Tibial nerve (tissue), 4 donors: ENCODE measurements at places on chromosomes 7 and 10.

GRCh38 chr7:69654381-69654780 is 56.1 kb downstream of the AUTS2 start:
- peaks cover 34% of the 10 kb centered on the region for H3K4me1 ChIP-seq
- H3K36me3 ChIP-seq, result no peaks in the 10 kb centered on the region
- H3K27ac ChIP-seq, result no peak overlapping the region
- H3K27me3 ChIP-seq, result no peaks in the 10 kb centered on the region

DNA sequence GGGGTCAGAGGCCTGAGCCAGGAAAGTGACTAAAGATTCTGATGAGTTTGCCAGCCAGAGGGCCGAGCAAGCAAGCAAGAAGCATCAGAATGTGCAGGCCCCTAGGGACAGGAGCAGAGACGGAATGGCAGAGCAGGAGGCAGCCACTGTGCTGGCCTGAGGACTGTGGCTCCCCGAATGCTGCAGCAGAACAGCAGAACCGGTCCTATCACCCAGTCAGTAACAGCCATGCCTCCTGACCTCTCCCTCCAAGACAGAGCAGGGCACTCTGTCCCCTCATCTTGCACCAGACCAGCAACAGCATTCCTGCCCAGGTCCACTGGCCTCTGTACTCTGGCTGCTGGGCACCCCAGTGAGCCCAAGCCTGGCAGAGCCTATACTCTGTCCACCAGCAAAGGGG is 85.9 kb downstream of the ARHGAP22 start:
- H3K4me1 ChIP-seq, result no peaks in the 10 kb centered on the region
- no peaks in the 10 kb centered on the region for H3K36me3 ChIP-seq
- DNase-seq, result no peak
- no peak overlapping the region for H3K27ac ChIP-seq
- H3K27me3 ChIP-seq, result no peaks in the 10 kb centered on the region
- H3K4me3 ChIP-seq, result no peak overlapping the region

DNA sequence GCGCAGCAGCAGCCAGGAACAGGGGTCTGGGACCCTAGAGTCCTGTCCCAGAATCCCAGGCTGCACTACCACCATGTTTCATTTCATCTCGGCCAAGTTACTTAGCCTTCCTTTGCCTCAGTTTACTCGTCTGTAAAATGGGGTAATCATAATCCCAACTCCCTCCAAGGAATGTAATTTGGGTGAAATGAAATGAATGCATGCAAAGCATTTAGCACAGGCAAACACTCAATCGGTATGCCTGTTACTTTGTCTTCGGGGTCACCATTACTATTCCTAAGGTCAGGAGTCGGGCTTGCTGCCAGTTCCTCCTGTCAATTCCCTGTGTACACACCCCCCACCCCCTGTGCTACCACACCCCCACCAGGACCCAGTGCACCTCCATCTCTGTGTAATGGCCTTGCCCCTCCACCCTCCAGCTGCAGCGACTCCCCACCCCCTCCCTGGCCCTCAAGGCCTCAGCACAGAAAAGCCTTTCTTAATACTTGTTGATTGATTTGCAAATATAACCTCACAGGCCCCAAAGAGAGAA is 1.7 kb downstream of the TNS3 start:
- DNase-seq, result no peak
- no peaks in the 10 kb centered on the region for H3K36me3 ChIP-seq
- H3K4me3 ChIP-seq, result peak overlapping the region; percentile 97
- H3K27me3 ChIP-seq, result no peaks in the 10 kb centered on the region
- H3K4me1 ChIP-seq, result peaks cover 46% of the 10 kb centered on the region

GRCh38 chr7:40059057-40059456 is 75.4 kb downstream of the MPLKIP start:
- H3K36me3 ChIP-seq, result no peaks in the 10 kb centered on the region
- no peak overlapping the region for H3K4me3 ChIP-seq
- no peak overlapping the region for H3K27ac ChIP-seq
- DNase-seq, result no peak
- no peaks in the 10 kb centered on the region for H3K27me3 ChIP-seq

- H3K4me1 ChIP-seq, result peaks cover 9% of the 10 kb centered on the region
- H3K36me3 ChIP-seq, result no peaks in the 10 kb centered on the region
- no peaks in the 10 kb centered on the region for H3K27me3 ChIP-seq
- no peak for DNase-seq
- no peak overlapping the region for H3K4me3 ChIP-seq
Observed at GRCh38 chr7:128172963-128173362, 68.1 kb upstream of the LEP start.

- no peaks in the 10 kb centered on the region for H3K27me3 ChIP-seq
- no peak overlapping the region for H3K4me3 ChIP-seq
- no peak for DNase-seq
- no peaks in the 10 kb centered on the region for H3K4me1 ChIP-seq
- no peaks in the 10 kb centered on the region for H3K36me3 ChIP-seq
Observed at GRCh38 chr10:78164702-78165101, 131.0 kb downstream of the RPS24 start.

DNA sequence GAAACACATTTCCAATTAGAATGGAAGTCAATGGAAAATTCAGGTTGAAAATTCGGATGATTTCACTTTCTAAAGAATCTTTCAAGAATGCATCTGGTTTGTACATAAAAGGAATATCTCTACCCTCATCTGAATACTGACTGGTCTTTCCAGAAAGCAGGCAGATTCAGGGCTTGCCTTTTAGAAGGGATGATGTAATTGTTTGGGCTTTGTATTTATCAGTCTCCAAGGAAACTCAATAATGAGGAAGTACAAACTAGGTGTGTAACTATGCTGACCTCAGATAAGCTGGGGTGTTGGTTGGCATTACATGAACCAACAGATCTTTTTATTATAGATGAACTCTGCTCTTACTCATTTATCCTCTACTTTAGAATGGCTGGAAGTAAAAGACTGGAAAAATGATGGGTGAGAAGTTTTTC is 24.1 kb downstream of the PDLIM1 start:
- no peak overlapping the region for H3K4me3 ChIP-seq
- peak overlapping the region; percentile 10 for H3K27ac ChIP-seq
- H3K4me1 ChIP-seq, result peaks cover 8% of the 10 kb centered on the region
- H3K27me3 ChIP-seq, result no peaks in the 10 kb centered on the region

- H3K4me1 ChIP-seq, result no peaks in the 10 kb centered on the region
- no peaks in the 10 kb centered on the region for H3K36me3 ChIP-seq
- no peak overlapping the region for H3K4me3 ChIP-seq
- no peaks in the 10 kb centered on the region for H3K27me3 ChIP-seq
- no peak overlapping the region for H3K27ac ChIP-seq
Observed at GRCh38 chr10:14658331-14659127, 116.2 kb downstream of the FAM107B start.

GRCh38 chr10:20105236-20105635 is 289.0 kb downstream of the PLXDC2 start:
- H3K4me1 ChIP-seq, result no peaks in the 10 kb centered on the region
- H3K36me3 ChIP-seq, result no peaks in the 10 kb centered on the region
- H3K4me3 ChIP-seq, result no peak overlapping the region
- no peak overlapping the region for H3K27ac ChIP-seq
- no peaks in the 10 kb centered on the region for H3K27me3 ChIP-seq
- DNase-seq, result no peak

DNA sequence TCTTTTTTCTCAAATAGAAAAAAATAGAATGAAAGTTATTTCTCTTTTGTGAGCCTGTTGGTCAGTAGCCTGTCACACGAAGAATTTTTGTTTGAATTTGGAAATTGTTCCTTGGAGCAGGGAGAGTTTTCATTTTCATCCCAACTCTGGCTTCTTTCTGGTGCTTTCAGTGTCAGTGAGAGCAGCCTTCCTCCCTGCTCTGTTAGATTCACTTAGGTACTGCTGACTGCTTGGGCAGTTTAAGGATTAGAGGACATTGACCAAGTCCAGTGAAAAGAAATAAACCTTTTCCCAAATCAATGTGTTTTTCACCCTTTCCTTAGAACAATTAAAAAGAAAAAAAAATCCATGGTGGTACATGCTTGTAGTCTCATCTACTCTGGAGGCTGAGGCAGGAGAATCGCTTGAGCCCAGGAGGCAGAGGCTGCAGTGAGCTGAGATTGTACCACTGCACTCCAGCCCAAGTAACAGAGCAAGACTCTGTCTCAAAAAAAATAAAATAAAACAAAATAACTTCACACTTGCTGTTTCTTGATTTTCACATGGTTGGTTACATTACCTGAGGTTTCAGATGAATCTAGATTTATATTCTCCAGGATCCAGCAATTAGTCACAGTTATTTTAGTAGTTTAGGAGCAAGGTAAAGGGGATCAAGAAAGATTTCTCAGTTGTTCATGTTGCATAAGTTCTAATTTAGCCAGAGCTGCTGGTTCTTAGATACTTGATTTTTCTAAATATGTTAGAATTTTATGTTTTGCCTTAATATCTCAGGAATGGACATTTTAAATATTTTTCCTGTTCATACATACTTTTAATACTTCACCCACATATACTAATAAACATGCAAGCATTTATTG is 63.1 kb downstream of the ZNRF2 start:
- H3K36me3 ChIP-seq, result no peaks in the 10 kb centered on the region
- H3K4me3 ChIP-seq, result no peak overlapping the region
- no peak for DNase-seq
- peaks cover 46% of the 10 kb centered on the region for H3K4me1 ChIP-seq

DNA sequence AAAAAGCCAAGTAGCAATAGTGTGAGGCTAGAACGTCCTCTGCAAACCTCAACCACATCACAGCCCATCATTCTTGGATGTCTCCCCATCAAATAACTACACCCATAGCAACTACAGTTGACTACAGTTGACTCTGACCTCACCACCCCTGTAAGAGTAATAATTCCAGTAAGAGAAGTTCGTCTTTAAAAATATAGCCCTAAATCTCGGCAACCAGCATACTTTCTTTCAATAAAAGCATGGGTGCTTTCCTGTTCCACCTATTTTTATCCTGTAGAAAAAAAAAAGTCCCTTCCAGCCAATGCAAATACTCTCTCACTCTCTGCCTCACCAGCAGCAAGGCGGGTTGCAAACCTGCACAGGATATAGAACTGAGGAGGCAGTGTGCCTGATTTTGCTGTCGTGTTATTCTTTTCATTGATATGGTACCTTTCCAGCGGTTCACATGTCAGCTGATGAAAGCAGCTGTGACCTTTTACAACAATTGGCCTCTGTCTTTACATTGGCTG is 187.5 kb upstream of the NFE2L3 start:
- H3K4me1 ChIP-seq, result no peaks in the 10 kb centered on the region
- no peak for DNase-seq
- H3K27me3 ChIP-seq, result peaks cover 8% of the 10 kb centered on the region
- H3K36me3 ChIP-seq, result no peaks in the 10 kb centered on the region
- H3K27ac ChIP-seq, result no peak overlapping the region

- no peaks in the 10 kb centered on the region for H3K4me1 ChIP-seq
- DNase-seq, result no peak
- peaks cover 3% of the 10 kb centered on the region for H3K27me3 ChIP-seq
- no peak overlapping the region for H3K4me3 ChIP-seq
- no peak overlapping the region for H3K27ac ChIP-seq
Observed at GRCh38 chr7:149637911-149638565, 135.3 kb downstream of the ZNF467 start.

DNA sequence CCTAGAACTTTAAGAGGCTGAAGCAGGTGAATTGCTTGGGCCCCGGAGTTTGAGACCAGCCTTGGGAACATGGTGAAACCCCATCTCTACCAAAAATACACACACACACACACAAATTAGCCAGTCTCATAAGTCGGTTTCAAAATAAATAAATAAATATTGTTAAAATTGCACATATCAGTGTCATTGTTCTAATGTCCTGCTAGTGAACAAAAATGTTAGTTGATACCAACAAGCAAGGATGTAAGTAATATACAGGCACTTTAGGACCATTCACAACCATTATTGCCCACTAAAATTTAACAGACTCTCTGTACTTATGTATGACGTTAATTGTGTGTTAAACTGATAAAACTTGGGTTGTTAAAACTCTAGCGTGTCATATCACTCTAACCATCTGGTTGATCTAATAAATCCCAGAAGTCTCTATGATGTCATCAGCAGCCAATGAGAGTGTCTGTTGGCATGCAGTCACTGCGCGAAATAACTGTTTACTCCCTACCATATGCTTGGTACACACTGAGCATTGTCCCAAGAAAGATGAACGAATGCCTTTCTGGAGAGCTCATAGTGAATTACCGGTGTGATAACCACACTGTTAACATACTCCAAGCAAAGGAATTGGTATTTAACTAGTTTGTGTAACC is 30.4 kb upstream of the OTUD1 start:
- no peaks in the 10 kb centered on the region for H3K36me3 ChIP-seq
- no peak for DNase-seq
- H3K27ac ChIP-seq, result no peak overlapping the region
- H3K4me3 ChIP-seq, result no peak overlapping the region
- H3K4me1 ChIP-seq, result no peaks in the 10 kb centered on the region

- no peak overlapping the region for H3K27ac ChIP-seq
- H3K36me3 ChIP-seq, result no peaks in the 10 kb centered on the region
- H3K4me3 ChIP-seq, result no peak overlapping the region
- peaks cover 23% of the 10 kb centered on the region for H3K4me1 ChIP-seq
- H3K27me3 ChIP-seq, result no peaks in the 10 kb centered on the region
- DNase-seq, result no peak
Observed at GRCh38 chr10:110392121-110392520, 87.4 kb upstream of the SMNDC1 start.

- H3K4me1 ChIP-seq, result peaks cover 69% of the 10 kb centered on the region
- H3K27ac ChIP-seq, result peak overlapping the region; percentile 65
- no peaks in the 10 kb centered on the region for H3K36me3 ChIP-seq
- H3K27me3 ChIP-seq, result no peaks in the 10 kb centered on the region
- no peak overlapping the region for H3K4me3 ChIP-seq
- peak; percentile 50 for DNase-seq
Observed at GRCh38 chr7:30470771-30471170, 7.8 kb downstream of the NOD1 start.

GRCh38 chr10:87750001-87750671 is 67.9 kb downstream of the ATAD1 start:
- no peak overlapping the region for H3K4me3 ChIP-seq
- no peak overlapping the region for H3K27ac ChIP-seq
- peaks cover 17% of the 10 kb centered on the region for H3K36me3 ChIP-seq
- no peaks in the 10 kb centered on the region for H3K27me3 ChIP-seq
- no peak for DNase-seq

- H3K36me3 ChIP-seq, result no peaks in the 10 kb centered on the region
- DNase-seq, result no peak
- H3K27ac ChIP-seq, result no peak overlapping the region
- peaks cover 4% of the 10 kb centered on the region for H3K4me1 ChIP-seq
- peaks cover 14% of the 10 kb centered on the region for H3K27me3 ChIP-seq
Observed at GRCh38 chr7:76149847-76150691, 51.6 kb upstream of the SRRM3 start.

DNA sequence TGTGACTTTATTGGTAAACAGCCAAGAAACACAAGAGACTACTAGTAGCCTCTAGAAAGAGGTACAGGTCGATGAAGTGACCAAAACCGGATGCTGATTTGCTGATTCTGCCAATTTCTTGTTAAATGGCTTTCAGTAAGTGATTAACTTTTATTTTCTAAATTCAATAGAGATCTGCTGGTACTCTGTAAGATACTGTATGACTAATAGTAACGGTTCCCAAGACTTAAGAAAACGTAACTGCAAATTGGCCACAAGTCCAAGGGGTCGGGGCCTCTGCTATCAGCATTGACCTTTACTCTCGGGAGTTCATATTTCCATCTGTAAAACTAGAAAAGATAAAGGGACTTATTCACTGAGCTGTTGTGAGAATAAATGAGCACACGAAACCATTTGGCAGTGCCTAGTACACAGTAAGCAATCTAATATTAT is 1.4 kb downstream of the FAM3C start:
- no peaks in the 10 kb centered on the region for H3K36me3 ChIP-seq
- no peak overlapping the region for H3K27ac ChIP-seq
- H3K4me1 ChIP-seq, result no peaks in the 10 kb centered on the region
- DNase-seq, result no peak

- peak overlapping the region; percentile 100 for H3K27ac ChIP-seq
- peaks cover 64% of the 10 kb centered on the region for H3K4me1 ChIP-seq
- peaks cover 21% of the 10 kb centered on the region for H3K36me3 ChIP-seq
- peak overlapping the region; percentile 74 for H3K4me3 ChIP-seq
Observed at GRCh38 chr10:102113956-102114857, 6.0 kb downstream of the LDB1 start.

- no peak overlapping the region for H3K4me3 ChIP-seq
Observed at GRCh38 chr7:42221304-42221703, 15.7 kb downstream of the GLI3 start.
